Activated CD4-positive, alpha-beta T cell treated with anti-CD3 and anti-CD28 coated beads for 36 hours (primary cell): ENCODE measurements at places on chromosomes 2 and 18.
A peak's percentile ranks its signal among the peaks of the same experiment; 100 is the strongest.

DNA sequence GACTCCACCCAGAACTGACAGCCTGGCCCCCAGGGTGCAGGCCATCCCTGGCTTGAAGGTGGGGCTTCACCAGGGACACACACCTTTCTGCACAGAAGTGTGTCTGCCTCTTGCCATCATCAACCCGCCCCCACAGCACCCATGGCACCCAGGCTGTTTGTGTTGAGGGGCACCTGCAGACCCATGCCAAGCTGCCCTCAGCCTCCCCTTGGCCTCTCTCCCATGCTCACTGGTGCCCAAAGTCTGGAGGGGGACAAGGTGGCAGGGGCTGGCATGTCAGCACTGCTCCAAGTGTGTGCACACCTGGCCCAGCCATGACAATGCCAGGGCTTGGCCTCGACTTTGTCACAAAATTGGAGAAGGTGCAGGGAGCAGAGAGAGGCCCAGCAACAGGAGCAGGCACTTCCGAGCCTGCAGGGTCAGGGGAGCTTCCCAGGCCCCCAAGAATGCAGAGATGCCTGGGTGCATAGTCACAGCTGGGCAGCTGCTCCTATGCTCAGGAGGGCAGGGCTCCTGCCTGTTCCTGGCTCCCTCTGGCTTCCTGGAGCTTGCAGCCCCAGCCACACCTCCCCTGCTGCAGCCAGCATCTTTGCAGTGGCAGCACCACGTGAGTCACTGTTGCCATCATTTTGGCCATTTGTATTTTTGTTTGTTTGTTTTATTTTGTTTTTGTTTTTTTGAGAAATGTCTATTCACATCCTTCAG is 280.6 kb upstream of the UBE2E3 start:
- DNase-seq, result no peak

DNA sequence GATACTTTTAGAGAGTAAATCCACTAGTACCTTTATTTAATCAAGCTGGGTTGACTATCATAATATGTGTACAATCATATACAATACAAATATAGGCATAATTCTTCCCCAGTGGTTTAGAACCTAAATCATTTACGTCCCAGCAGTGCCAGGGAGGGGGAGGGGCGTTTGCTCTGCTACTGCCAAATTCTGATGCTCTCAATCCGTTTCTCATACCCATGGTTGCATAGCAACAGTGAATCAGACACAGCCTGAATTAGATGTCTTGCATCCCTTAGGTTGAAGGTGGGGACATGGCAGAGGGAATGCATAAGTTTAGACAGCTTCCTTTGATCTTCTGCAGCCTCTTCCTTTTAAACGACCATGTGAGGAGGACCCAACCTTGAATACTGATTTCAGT is 135.4 kb downstream of the ABCA12 start:
- no peak for DNase-seq

DNA sequence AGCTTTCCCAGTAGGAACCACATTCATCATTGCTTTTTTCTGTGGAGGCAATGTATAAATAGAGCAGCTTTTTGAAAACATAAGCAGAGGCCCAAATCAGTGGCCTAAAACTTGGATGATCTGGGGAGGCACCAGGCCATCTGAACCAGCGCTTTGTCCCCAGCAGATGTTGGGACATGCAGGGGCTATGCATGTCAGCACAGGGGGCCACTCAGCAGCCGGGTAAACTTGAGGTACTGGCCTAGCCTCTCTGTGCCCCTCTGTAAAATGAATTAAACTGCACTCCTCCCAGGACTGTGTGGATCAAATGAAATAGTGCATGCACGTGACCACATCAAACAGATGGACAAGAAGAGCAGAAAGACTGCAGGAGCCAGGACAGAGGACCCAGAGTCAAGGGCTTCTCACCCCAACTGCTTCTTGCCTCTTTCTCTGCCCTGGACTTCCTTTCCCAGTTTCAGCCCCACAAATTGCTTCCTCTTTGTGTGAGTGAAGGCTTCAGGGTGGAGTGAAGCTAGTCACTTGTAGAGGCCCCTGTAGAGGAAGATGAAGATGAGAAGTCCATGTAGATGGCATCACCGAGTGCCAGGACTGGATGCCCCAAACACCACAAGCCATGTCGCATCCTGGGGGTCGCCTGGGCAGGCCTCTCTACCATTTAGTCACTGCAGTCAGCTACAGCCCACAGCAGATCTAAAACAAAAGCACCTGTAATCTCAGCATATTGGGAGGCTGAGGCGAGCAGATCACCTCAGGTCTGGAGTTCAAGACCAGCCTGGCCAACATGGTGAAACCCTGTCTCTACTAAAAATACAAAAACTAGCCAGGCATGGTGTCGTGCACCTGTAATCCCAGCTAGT is 53.2 kb downstream of the IMPA2 start:
- DNase-seq, result no peak

GRCh38 chr2:218286570-218287459 is 5.5 kb downstream of the TMBIM1 start:
- DNase-seq, result peak; percentile 91

DNA sequence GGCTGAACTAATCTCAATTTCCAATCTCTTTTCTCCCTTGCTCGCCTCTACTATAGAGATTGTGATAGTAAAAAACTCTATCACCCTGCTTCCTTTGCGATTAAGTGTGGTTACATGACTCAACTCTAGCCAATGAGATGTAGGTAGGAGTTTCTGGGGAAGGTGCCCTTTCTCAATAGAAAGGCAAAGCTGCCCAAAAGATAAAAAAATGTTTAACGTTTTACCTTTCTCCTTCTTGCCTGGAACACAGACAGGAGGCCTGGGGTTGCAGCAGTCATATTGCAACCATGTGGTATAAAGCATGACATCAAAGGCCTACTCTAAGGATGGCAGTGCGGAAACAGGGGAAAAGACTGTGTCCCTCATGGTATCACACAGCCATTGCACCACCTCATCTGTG is 31.5 kb downstream of the TMEM37 start:
- DNase-seq, result peak; percentile 30

DNA sequence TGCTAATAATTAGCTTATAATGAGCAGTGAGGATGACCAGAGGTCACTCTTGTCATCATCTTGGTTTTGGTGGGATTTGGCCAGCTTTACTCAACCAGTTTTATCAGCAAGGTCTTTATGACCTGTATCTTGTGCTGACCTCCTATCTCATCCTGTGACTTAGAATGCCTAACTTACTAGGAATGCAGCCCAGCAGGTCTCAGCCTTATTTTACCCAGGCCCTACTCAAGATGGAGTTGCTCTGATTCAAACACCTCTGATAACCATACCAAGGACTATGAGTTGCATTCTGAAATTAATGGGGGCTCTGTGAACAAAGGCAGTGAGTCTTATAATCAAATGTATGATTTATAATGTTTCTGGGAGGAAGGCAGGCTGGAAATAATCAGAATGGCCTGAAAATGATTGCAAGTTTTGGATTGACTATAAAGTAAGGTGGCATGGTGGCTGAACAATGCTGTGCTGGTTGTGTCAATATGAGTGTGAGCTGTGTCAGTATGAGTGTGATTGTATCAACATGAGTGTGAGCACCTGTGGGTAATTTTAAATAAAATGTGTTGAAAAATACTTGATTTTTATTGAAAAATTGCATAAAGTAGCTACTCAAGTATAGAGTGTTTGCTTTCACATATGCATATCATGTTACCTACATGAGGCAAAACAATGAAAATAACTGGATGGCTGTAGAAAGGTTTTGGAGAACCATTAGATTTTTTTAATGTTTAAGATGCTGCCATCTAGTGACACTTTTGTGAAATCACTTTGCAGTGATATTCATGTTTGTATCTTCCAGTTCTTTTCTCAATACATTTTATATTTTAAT is 103.0 kb downstream of the KYNU start:
- DNase-seq, result peak; percentile 7

DNA sequence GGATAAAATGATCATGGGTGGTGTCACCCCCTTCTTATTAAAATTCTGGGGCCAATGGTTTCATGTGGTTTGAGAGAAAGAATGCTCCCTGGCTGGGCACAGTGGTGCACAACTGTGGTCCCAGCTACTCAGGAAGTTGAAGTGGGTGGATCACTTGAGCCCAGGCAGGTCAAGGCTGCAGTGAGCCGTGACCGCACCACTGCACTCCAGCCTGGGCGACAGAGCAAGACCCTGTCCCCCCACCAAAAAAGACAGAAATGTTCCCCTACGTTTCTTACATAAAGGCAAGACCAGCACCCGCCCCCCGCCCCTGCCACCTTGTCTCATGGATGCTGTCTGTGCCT is 53.0 kb upstream of the ID2 start:
- DNase-seq, result no peak

- no peak for DNase-seq
These were observed 132.0 kb upstream of the CDH19 start for GRCh38 chr18:66735933-66736332.

GRCh38 chr18:5639131-5639530 is 95.3 kb upstream of the EPB41L3 start:
- DNase-seq, result no peak

DNA sequence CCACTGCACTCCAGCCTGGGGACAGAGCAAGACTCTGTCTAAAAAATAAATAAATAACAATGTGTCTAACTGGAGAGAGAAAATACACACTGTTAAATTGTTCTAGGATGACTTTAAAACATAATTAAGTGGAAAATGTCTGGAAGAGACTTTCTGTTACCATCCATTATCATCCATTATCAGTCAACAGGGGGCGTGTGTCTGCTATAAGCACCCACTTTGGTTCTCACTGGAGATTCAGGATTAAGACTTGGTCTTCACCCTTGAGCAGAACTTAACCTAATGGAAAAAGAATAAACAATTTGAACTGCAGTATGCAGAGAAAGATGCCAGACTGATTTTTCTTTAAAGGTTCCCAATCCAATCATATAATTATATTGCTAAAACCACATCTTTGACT is 999.8 kb upstream of the GYPC start:
- DNase-seq, result no peak

- no peak for DNase-seq
These were observed 11.1 kb upstream of the KIDINS220 start for GRCh38 chr2:8848328-8849100.
